ENCODE measurements at places on chromosomes 5 and 9.

GRCh38 chr5:60024104-60024503, 130.6 kb upstream of the PDE4D start:
- DNase-seq = no peak

- peak; percentile 61 for DNase-seq
These were observed 85.0 kb downstream of the PRRT1B start for GRCh38 chr9:131630205-131630831.

DNA sequence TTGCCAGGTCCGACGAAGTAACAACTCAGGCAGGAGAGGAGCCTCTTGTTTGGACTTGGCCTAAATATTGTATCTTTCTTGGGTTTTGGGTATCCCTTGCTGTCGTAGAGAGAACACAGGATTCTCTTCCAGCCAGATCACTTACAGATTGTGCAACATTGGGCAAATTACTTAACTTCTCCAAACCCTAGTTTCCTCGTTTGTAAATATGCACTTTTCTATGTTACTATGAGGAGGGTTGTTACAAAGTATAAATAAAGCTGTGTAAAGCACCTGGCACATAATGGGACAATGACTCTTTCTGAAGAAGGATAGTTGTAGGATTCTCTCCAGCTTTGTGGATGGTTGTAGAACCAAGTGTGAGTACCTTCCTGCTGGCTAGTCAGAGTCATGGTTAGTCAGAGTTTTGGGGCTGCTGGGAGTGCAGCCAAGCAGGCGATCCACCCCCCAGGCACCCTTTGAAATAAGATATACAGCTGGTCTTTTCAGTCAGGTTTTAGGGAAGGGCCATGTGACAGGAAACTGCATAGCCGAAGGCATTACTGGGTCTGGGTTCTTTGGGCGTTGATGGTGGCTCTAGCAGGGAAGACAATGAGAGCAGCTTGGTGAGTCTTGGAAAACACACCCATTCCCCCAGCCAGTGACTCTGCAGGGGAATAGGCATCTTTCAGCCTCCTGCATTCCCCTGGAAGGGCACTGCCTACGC, 49.9 kb upstream of the GDNF start:
- DNase-seq = no peak

GRCh38 chr5:102617191-102618187, 118.7 kb upstream of the SLCO6A1 start:
- DNase-seq = no peak

GRCh38 chr9:134335061-134335460, 8.8 kb downstream of the RXRA start:
- DNase-seq = no peak

DNA sequence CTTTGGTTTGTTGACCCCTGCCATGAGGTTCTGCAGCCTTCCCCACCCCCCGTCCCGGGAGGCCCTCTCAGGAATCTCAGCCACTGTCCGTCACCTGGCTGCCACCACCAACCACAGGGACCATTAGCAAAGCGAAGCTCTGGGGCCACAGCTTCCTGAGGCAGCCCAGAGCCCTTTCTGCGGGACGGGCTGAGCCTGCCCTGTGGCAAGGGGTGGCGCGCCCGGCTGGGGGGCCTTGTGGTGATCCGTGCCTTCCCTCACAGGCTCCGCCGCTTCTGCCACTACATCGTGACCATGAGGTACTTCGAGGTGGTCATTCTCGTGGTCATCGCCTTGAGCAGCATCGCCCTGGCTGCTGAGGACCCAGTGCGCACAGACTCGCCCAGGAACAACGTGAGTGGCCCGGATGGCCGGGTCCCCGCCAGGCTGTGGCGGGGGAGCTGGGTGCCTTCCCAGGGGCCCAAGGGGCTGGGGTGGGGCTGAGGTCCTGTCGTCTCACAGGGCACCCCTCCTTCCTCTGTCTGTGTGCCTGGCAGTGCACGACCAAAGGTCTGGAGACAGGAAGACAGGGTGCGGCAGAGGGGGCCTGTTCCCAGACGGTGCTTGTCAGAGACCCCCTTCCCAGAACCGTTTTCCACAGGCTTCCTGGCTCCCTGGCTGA, 169.2 kb downstream of the CACNA1B start:
- no peak for DNase-seq

- DNase-seq = no peak
These were observed 131.4 kb upstream of the LHFPL2 start for GRCh38 chr5:78779771-78780616.

DNA sequence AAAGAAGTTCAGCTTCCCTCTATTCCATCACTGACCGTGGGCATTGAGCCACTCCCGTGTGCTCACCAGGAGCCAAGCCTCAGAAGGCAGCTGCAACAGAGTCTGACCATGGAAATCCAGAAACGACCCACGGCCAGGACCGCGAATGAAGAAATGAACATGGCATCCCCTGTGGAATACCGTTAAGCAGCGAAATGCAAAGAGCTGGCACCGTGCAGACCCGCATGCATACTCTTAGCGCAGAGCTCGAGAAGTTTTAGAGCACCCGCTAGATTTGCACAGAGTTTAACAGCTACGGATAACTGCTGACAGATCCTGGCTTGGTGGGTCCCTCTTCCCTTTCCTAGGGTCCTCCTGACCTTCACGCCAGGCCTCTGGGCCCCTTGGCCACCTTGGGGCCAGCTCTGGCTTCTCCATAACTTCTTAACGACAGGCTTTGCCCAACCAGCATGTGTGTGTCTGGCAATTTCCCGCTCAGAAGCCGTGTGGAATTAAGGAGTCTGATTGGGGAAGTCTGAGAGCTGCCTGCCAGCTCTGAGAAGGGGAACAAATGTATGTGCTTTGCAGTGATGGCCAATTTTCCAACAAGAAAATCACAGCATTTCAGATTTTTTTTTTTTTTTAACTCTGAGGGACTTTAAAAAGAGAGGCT, 75.3 kb upstream of the COL5A1 start:
- no peak for DNase-seq

GRCh38 chr5:36696059-36696673, 89.8 kb downstream of the SLC1A3 start:
- peak; percentile 40 for DNase-seq

DNA sequence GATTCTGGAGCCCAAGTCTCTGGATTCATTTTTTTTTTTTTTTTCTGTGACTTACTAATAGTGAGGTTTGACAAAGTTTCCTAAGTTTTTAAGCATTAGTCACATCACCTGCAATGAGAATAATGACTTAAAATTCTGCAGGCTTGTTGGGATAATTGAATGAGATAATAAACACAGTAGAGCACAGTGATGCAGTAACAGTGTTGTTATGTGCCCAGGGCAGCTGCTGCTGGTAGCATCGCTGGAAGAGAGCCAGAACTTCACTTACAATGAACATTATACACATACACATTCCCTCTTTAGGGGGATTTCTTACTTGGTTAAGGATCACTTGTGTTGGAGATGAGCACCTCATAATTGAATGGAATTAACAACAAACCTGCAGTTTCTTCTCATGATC, 78.9 kb downstream of the ALDH7A1 start:
- DNase-seq = no peak

DNA sequence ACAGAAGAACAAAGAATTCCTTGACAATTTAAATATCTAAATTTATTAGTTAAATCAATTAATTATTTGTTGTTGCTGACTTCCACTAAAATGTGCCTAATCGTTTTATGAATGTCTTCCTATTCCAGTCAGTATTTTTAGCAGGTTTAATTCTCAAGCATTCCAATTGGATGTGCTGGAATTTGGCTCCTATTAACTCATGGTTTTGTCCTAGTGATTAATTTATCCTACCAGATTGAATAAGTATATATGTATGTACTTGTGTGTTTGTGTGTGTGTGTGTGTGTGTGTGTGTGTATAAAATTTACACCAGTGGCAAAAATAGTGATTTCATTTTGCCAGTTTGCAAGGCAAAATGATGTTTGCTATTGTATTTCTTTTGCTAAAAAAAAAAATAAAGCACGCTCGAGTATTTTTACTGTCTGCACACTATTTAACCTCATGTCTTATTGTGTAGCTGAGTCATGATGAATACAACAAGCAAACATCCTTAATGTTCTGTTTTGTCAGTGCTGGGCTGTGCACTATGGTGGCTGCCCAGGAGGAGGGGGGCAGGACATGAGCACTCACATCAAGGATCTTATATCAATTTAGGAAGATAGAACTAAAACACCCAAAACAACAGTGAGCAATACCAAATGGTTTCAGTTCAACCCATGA, 375.5 kb downstream of the PDE4D start:
- DNase-seq = no peak

DNA sequence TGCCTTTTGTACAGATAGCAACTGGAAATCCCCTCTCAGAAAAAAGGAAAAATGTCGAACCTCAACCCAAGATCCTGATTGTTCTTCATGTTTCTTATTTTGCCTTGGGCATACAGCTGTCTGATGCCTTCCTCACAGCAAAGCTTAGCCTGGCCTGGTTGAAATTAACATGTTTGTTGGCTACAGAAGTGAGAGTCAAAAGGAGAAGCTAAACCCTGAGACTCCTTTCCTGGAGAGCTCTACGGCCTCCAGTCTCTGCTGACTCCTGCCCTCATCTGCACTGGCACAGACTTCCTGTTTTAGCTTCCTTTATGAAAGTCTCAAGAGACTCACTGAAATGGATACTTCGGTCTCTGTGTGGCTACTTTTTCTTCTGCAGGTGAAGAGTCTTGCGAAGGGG, 186.7 kb downstream of the PARP8 start:
- no peak for DNase-seq

DNA sequence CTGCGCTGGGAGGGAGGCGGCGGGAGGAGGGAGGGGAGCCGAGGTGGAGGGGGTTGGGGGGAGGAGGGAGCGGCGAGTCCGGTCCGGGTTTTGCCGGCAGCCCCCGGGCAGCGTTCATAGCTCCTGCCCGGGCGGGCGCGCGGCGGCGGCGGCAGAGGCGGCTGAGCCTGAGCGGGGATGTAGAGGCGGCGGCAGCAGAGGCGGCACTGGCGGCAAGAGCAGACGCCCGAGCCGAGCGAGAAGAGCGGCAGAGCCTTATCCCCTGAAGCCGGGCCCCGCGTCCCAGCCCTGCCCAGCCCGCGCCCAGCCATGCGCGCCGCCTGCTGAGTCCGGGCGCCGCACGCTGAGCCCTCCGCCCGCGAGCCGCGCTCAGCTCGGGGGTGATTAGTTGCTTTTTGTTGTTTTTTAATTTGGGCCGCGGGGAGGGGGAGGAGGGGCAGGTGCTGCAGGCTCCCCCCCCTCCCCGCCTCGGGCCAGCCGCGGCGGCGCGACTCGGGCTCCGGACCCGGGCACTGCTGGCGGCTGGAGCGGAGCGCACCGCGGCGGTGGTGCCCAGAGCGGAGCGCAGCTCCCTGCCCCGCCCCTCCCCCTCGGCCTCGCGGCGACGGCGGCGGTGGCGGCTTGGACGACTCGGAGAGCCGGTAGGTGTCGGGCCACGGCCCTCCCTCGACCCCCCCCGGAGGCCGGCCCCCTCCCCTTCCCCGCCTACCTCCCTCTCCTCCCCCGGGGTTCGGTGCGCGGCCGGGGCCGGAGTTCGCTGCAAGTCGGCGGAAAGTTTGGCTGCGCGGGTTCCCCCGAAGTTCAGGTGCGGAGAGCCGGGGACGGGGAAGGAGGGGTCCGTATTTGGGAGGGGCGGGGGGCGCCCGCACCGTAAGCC, at the start of gene CXXC5:
Gene CXXC5, plus strand, starts transcription at position 145 of the 877 bp plus-strand sequence. CDS start 32,175 bp downstream, outside the sequence.
- no peak for DNase-seq

- no peak for DNase-seq
These were observed 81.1 kb upstream of the SPIN1 start for GRCh38 chr9:88307136-88307535.

DNA sequence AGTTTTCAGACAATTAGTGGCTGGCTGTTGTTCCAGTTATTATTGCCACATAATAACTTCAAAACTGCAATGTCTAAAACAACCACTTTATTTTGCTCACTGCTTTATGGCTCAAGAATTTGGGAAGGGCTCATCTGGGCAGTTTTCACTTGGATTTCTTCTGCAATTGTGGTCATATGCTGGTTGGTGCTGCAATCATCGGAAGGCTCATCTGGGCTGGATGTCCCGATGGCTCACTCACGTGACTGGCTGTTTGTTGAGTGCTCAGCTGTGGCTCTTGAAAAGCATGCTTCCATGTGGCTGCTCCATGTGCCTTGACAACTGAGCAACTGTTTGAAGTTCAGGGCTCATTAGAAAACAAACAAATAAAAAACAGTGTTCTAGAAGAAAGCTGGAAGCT, 1032.5 kb downstream of the DTWD2 start:
- DNase-seq = no peak

DNA sequence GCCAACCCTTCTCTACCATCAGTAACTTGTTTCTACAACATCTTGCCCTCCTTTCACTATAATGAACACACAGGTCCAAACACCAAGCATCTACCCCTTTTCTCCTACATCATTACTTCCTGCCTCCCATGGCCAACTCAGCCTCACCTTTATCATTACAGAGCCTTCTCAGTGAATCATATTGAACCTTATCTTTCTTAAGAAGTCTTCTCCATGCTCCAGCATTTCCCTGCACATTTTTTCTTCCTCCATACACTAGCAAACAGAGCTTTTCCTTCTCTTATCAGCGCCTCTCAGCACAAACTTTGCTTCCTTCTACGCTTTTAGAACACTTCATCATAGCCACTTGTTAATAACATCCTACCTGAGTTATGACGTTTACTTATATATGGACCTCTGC, 148.2 kb downstream of the ARL15 start:
- no peak for DNase-seq

DNA sequence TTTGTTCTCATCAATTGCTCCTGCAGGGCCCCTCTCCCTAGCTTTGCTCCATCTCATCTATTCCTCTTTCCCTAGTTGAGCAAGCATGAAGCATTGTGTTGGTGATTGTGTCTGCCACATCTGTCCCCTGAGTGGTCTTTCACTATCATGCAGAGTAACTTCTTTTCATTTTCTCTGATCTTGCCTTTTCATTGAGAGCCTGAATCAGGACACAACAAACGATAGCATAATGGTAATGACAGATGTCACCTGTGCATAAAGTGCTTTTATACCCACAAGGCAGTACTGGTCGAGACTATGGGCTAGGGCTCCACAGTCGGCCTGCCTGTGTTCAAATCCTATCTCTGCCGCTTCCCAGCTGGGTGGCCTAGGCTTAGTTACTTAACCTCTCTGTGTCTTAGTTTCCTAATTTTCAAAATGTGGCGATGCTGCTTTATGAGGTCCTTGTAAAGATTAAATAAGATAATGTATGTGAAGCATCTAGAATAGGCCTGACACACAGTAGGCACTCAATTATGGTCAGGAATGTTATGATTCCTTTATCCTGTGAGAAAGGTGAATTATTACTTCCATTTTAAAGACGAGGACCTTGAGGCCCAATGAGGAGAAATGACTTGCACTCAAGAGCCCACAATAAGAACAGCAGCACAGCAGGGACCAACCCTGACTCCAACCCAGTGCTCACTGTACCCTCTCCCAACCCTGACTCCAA, 137.1 kb upstream of the ZNF618 start:
- DNase-seq = no peak

GRCh38 chr9:13128266-13128860, 151.1 kb downstream of the MPDZ start:
- DNase-seq = no peak

GRCh38 chr5:158777647-158778350, 321.9 kb downstream of the EBF1 start:
- no peak for DNase-seq

GRCh38 chr5:57947181-57947580, 464.6 kb upstream of the ACTBL2 start:
- DNase-seq = no peak

- no peak for DNase-seq
These were observed 627.4 kb downstream of the TLR4 start for GRCh38 chr9:118331622-118332045.

- DNase-seq = no peak
These were observed 1000.5 kb downstream of the PTPRD start for GRCh38 chr9:9612270-9612669.
